ENCODE measurements at places on chromosomes 16 and 17.

DNA sequence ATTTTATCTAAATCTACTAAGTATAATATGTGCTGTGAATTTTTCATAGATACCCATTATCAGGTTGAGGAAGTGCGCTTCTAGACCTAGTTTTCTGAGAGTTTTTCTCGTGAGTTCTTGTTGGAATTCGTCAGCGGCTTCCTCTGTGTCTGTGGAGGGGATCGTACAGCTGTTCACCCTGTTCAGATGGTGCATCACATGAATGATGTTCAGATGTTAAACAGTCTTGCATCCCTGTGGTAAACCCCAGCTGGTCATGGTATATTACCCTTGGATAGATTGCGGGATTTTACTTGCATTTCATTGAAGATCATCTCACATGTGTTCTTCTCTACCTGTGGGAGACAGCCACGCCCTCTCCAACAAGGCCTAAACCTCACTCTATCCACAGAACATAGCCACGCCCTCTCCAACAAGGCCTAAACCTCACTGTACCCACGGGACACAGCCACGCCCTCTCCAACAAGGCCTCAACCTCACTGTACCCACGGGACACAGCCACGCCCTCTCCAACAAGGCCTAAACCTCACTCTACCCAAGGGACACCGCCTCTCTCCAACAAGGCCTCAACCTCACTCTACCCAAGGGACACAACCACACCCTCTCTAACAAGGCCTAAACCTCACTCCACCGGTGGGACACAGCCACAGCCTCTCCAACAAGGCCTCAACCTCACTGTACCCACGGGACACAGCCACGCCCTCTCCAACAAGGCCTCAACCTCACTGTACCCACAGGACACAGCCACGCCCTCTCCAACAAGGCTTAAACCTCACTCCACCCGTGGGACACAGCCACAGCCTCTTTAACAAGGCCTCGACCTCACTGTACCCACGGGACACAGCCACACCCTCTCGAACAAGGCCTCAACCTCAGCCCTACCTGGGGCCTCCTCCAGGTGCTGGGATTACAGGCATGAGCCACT is 180.2 kb upstream of the CHMP6 start:
- DNase-seq, result no peak

GRCh38 chr17:40290629-40291280 is 3.1 kb downstream of the CDC6 start:
- DNase-seq, result peak; percentile 21

DNA sequence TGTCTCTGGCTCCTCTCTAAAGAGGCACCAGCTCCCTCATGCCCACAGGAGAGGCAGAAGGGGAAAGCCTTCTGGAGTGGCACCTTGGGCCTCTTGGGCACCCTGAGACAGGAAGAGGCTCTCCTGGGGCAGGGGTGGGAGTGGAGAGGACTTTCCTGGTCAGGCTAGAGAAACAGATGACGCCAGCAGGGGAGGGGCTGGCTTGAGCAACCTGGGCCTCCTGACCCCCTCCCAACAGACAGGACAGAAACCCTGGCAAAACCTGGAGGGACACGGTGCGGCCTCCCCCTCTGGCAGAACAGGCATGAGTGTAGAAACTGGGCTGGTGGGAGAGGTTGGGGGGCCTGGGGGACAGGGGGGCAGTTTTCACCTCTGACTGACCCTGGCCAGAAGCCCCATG is 6.1 kb downstream of the SMIM5 start:
- no peak for DNase-seq

GRCh38 chr16:58243528-58244004 is 45.7 kb upstream of the CSNK2A2 start:
- DNase-seq, result no peak

DNA sequence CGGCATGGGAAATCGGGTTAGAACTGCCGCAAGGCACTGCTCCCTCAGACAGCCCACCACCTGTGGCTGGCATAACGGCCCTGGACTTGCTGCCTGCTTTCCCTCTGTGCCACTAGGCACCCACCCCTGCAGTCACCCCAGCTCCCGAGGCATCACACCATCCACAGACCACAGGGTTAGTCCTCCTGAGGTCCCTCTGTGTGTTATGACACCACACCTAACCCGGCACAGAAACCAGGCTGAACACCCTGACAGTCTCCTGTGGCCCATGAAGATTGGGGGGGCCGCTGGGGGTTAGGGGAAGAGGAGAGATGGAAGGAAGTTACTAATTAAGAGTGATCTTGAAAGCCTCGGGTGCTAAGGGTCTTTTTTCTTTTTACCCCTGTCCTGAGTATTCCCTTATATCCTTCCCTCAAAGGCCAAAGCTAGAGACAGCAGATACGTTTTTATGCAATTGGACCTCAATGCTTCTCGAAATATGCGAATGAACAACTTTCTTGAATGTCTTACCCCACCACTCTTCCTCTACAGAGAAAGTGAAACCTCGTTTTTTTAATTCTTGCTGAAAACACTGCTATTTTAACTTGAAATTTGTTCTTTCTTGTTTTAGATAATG is 7.0 kb downstream of the CYTH1 start:
- no peak for DNase-seq

- no peak for DNase-seq
These were observed 17.5 kb downstream of the B9D1 start for GRCh38 chr17:19345067-19345460.

- no peak for DNase-seq
These were observed 496.0 kb downstream of the MAF start for GRCh38 chr16:79104567-79104966.

DNA sequence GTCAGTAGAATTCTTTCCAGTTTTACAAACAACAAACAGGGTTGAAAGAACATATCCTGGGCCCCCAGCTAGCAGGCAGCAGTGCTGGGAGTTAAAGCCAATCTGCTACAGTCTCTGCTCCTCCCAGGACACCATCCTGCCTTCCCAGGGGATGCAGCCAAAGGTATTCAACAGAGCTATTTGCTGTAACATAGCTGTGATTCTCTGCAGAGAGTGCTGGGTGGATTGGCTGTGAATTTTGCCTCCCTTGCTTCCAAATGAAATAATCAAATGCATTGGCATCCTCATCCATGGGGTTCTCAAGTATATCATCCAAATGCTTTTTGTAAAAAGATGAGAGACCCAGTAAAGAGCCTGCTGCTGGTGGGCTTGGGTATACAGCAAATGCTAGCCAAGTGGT is 124.3 kb downstream of the NPIPB5 start:
- no peak for DNase-seq

DNA sequence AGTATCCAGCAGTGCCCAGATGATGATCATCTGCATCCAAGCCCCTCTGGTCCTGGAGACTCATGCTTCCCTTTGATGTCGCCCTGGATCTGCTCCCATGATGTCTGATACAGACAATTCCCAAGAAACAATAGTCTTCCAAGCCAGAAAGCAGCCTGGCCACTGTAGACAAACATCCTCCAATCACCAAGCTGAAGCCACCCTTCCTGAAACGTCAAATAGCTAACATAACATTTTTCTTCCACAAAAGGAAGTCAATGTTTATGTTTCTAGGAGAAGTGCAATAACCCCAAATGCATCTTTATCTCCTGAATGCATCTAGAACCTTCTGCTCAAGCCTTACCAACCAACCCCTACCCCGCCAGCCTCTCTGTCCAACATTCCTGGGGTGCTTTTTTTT is 1.2 kb upstream of the DPEP2 start:
- no peak for DNase-seq

DNA sequence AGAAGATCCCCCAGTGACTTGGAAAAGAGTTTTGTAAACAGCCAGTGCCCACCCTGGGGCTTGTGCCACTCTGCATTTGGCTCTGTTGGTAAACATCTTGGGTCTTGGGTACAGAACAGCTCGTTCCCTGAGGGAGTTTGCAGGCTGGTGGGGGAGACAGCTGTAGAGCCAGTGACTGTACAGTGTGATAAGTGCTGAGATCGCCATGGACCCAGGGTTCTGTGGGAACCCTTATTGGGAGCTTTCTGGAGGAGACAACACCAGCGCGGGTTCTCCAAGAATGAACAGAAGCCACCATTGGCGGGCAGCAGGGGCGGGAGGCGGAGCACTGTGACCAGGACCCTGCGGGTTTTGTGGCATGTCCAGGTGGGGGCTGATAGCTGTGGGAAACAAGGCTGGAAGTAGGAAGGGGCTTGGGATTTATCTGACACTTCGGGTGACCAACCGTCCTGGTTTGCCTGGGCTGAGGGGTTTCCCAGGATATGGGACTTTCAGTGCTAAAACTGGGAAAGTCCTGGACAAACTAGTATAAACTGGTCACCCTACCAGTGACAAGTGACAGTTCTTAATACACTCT is 2.9 kb downstream of the CLEC16A start:
- DNase-seq, result no peak

- DNase-seq, result no peak
These were observed 220.5 kb upstream of the CDH11 start for GRCh38 chr16:65342231-65342866.

- DNase-seq, result no peak
These were observed 19.7 kb downstream of the RHBDL3 start for GRCh38 chr17:32285306-32285705.

GRCh38 chr16:80107900-80108299 is 432.9 kb upstream of the DYNLRB2 start:
- DNase-seq, result no peak

DNA sequence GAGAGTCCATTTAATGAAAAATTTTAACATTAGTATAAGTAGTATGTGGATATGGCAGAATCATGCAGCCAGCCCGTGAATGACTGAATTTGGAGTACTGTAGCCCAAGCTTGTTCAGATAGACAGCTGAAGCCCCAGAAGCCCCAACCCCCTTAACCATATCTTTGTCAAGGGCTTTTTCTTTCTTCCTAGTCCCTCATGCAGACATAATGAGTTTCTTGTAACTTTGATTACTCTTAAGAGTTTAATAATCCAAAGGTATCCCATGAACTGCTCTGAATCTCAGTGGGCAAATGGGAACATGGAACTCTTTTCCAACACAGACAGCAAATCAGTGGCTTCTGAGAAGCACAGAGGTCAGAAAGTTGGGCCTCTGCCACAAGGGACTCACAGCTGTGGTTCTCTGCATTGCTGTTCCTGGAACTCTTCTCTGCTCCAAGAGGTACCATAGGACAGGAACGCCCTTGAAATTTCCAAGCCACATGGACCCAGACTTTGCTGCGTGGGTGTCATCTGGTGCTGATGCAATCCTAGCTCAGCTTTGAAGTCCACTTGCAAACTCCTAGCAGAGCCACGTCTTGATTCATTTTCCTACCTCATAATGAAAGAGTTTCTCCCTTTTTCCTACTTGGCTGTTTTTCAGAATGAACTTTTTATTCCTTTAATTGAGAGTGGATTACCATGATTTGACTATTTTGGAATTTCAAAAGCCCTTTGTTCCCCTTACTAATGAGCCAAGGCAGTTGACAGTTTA is 18.1 kb downstream of the LYRM1 start:
- DNase-seq, result no peak

DNA sequence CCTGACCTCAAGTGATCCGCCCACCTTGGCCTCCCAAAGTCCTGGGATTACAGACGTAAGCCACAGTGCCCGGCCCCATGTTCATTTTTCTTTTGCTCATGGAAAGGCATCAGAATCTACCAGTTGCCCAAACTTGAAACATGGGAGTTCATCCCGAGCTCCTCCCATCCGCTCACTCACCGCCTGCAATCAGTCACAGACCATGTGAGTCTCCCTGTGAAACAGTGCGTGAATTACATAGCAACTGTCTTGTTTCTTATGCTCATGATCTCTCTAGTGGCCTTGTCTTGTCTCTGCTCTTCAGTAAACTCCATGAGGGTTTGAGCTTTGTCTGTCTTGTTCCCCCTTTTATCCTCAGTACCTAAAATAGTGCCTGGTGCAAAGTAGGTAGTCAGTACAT is 52.1 kb upstream of the TNRC6A start:
- no peak for DNase-seq
